ENCODE measurements at places on chromosomes 7 and 10. TPM values are rescaled to one million over a fixed set of nuclear protein-coding genes. Genes with fewer than 3 reads are reported as not detected.

Gene FIGNL1
- 40.1 TPM for total RNA-seq

Gene LIPJ
- not detected for total RNA-seq

Gene GFRA1
- 0.24 TPM for total RNA-seq

Gene PVRIG
- total RNA-seq = not detected

Gene STK31
- not detected for total RNA-seq

Gene CHAT
- total RNA-seq = not detected

Gene SPDYE2B
- not detected for total RNA-seq

Gene SPDYE9
- not detected for total RNA-seq

Gene CALD1
- 182 TPM for total RNA-seq

Gene NAMPT
- 206 TPM for total RNA-seq

Gene VSTM4
- not detected for total RNA-seq

Measured in SK-MEL-5 (cell line).